ENCODE measurements at places on chromosomes 1 and 21. TPM values are rescaled to one million over a fixed set of nuclear protein-coding genes. Genes with fewer than 3 reads are reported as not detected.

The RASSF5 gene
- 1.1 TPM for total RNA-seq

The SLFNL1 gene
- total RNA-seq = not detected

The SLAMF1 gene
- not detected for total RNA-seq

The SFN gene
- total RNA-seq = 710 TPM

The RXFP4 gene
- not detected for total RNA-seq

The LCE3D gene
- total RNA-seq = 2.3 TPM

The SAMD13 gene
- 0.58 TPM for total RNA-seq

The NBPF11 gene
- total RNA-seq = 4.2 TPM

The SAMD11 gene
- 16.3 TPM for total RNA-seq

The NPPB gene
- not detected for total RNA-seq

The TCHH gene
- 0.31 TPM for total RNA-seq

The IGSF3 gene
- 19.3 TPM for total RNA-seq

The CFAP298 gene
- total RNA-seq = 31.6 TPM

The THEM4 gene
- 13.9 TPM for total RNA-seq

The CIART gene
- 2.2 TPM for total RNA-seq

The CCDC190 gene
- not detected for total RNA-seq

The LCE2C gene
- not detected for total RNA-seq

The CNIH3 gene
- total RNA-seq = 0.59 TPM

The AK4 gene
- total RNA-seq = 25.3 TPM

The COX20 gene
- total RNA-seq = 53.6 TPM

The DOCK7 gene
- total RNA-seq = 12.1 TPM

The TMEM61 gene
- total RNA-seq = 0.86 TPM

The CRNN gene
- not detected for total RNA-seq

The FUCA1 gene
- 9.9 TPM for total RNA-seq

The CYP4A11 gene
- total RNA-seq = not detected

The OR2T6 gene
- total RNA-seq = not detected

The GJA4 gene
- not detected for total RNA-seq

The ERVH48-1 gene
- not detected for total RNA-seq

The CHRNB2 gene
- total RNA-seq = 0.30 TPM

The COL6A1 gene
- total RNA-seq = 20.3 TPM

The SPRR3 gene
- total RNA-seq = not detected

The RAP1GAP gene
- 11.4 TPM for total RNA-seq

The IKBKE gene
- total RNA-seq = 6.0 TPM

The LGR6 gene
- 0.93 TPM for total RNA-seq

The PLCH2 gene
- total RNA-seq = 0.53 TPM

The HHIPL2 gene
- total RNA-seq = 9.7 TPM

The SLC22A15 gene
- 0.94 TPM for total RNA-seq

The TRIM46 gene
- 2.4 TPM for total RNA-seq

The NSL1 gene
- total RNA-seq = 32.3 TPM

The CDK18 gene
- total RNA-seq = 0.96 TPM

The ITLN2 gene
- 0.85 TPM for total RNA-seq

The EPS15 gene
- 12.1 TPM for total RNA-seq

The ZFP69 gene
- not detected for total RNA-seq
